Hippocampal formation (tissue), 2 donors: ENCODE measurements at places on chromosomes 4 and X.

- no peak for DNase-seq
Measured at GRCh38 chr4:72779241-72779640, 210.2 kb upstream of the ADAMTS3 start.

GRCh38 chr4:168574581-168575295, 77.9 kb downstream of the PALLD start:
- no peak for DNase-seq

DNA sequence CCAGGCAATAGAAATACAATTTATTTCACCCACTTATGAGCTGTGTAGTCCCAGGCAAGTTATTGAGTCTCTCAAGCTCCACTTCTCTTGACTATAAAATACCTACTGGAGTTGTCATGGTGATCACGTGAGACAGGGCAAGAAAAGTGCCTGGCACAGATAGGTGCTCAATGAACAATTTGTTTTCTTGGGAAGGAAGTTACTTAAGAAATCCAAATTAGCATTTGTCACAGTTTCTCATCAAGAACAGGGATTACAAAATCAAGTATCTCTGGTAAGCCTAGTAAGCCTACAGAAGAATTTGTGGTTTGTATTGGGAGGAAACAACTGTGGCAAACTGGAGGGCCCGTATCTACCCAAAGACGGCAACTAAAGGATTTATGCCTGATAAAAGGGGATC, 37.5 kb upstream of the RASGEF1B start:
- no peak for DNase-seq

- DNase-seq, result no peak
Measured at GRCh38 chr4:84647312-84647884, 64.5 kb downstream of the CDS1 start.

GRCh38 chr4:181933471-181933870, 309.7 kb upstream of the TENM3 start:
- DNase-seq, result no peak

DNA sequence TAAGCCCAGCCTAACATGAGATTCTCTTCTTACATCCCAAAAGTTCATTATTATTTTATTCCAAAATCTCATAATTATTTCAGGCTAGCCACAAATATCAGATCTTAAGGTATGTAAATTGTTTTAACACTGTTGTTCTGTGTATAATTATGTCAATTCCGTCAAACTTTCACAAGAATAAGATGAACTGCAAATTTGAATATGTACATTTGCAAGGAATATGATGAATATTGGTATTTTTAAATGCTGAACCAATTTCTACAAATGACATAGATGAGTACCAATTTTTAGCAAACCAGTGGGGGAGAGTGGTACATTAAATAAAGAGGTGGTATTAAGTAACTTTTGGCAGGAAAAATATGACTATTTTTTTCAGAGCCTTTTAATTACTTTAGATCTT, 282.3 kb upstream of the MAD2L1 start:
- DNase-seq, result no peak

DNA sequence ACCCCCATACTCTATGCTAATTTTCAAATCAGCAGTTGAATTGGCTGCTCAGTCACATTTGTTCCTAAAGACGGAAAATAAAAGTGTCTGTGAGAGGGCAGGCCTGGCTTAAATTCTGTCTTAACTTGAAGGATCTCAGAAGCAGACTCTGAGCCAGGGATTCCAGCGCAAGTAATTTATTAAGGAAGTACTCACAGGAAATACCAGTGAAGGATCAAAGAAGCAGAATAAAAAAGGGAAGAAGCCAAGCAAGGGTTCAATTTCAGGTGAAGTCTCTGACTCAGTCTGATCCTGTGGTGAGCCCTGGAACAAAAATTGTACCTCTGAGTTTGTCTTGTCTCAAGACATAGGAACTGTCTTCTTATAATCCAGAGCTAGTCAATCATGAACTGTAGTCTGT, 52.2 kb downstream of the IL1RAPL1 start:
- DNase-seq, result no peak

GRCh38 chrX:3263681-3264126, 82.7 kb downstream of the MXRA5 start:
- no peak for DNase-seq

DNA sequence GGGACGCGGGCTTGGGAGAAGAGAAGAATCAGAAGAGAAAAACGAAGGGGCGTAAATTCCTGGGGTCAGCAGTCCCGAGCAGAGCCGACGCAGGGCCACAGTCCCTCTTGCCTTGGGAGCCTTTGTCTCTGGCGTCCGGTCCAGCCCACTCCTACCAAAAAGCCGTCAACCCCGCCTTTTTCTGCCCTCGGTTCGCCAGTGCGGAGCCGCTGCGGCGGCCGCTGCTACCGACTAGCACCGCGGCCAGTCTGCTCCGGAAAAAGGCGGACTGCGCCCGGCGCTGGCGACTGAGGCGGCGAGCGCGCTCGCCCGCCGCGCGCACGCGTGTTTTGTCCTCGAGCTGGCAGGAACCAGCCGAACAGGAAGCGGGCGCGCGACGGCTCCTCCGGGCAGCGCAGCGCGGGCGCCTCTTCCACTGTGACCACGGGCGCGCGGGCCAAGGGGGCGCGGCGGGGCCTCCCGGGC, 502 bp downstream of the HNRNPDL start:
- DNase-seq, result no peak

- no peak for DNase-seq
Measured at GRCh38 chr4:69066945-69067344, 29.3 kb upstream of the UGT2B7 start.

DNA sequence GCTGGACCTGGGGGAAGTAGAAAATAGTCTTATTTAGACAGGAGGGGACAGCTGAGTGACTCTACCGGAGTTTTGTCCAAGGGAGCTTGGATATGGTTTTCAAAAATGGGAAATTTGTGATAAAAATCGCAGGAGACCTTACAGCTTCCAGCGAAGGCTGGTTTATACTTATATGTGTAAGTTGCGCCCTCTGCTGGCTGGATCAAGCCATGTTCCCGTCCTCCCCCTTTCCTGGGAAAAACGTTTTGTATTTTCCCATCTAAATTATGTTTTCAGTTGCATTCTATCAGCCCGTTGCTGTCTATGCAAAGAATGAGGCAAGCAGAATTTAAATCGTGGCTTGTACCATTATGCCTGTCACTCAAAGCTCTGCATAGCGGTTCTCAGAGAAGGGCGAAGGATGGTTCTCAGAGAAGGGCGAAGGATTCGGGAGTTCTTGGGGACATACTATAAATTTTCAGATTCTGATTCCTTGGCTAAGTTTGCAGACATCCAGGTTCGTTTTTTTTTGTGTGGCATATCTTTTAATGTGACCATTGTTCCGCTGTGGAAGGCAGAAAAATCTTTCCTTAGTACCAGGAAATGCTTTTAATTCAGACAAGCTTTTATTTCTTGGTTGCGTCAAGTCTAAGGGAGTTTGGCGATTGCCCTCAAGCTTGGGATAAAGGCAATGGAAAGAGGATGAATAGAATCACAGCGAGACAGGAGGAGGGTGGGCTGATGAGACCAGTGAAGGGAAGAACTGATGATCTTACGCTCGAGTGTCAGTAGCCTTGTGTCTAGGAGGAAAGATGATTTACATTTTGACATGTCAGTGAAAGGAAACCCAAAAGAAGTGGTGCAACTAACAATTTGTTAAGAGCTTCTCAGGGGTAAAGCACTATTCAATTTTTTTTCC, 128.5 kb upstream of the ARX start:
- peak; percentile 45 for DNase-seq

- no peak for DNase-seq
Measured at GRCh38 chrX:1743105-1743504, 128.2 kb downstream of the ASMT start.

DNA sequence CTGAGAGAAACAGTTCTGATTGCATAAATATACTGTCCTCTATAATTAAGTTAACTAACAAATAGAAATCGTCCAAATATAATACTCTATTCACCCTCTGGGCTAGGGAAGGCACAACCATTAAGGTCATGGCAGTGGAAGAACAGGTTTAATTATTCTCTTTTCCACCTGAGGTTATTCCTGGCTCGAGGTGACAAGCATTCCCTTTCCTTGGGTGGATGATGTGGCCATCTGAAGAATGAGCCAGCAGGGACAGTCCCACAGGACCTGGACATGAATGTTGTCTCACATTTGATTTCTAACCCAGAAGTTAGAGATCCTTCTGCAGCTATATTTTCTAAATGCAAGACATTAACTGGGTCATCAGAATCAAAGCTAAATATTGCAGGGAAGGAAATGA, 5.5 kb downstream of the IBSP start:
- DNase-seq, result no peak

GRCh38 chrX:68660746-68661145, 13.3 kb downstream of the STARD8 start:
- DNase-seq, result no peak

DNA sequence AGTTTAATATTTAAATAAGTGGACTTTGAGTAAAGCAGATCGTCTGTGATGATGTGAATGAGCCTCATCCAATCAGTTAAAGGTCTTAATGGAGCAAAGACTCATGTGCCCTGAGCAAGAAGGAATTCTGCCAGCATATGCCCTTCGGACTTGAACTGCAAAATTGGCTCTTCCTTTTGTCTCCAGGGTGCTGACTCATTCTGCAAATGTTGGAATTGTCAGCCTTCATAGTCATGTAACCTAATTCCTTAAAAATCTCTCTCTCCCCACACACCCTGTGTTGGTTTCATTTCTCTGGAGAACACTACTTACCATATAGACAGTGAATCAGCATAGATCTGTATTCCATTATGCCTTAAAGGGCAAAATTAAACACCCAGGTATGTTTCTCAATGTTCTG, 609.8 kb upstream of the GALNTL6 start:
- DNase-seq, result no peak

GRCh38 chr4:13597604-13598003, 29.9 kb downstream of the BOD1L1 start:
- DNase-seq, result no peak

- DNase-seq, result no peak
Measured at GRCh38 chr4:14196131-14196530, 568.6 kb upstream of the BOD1L1 start.

DNA sequence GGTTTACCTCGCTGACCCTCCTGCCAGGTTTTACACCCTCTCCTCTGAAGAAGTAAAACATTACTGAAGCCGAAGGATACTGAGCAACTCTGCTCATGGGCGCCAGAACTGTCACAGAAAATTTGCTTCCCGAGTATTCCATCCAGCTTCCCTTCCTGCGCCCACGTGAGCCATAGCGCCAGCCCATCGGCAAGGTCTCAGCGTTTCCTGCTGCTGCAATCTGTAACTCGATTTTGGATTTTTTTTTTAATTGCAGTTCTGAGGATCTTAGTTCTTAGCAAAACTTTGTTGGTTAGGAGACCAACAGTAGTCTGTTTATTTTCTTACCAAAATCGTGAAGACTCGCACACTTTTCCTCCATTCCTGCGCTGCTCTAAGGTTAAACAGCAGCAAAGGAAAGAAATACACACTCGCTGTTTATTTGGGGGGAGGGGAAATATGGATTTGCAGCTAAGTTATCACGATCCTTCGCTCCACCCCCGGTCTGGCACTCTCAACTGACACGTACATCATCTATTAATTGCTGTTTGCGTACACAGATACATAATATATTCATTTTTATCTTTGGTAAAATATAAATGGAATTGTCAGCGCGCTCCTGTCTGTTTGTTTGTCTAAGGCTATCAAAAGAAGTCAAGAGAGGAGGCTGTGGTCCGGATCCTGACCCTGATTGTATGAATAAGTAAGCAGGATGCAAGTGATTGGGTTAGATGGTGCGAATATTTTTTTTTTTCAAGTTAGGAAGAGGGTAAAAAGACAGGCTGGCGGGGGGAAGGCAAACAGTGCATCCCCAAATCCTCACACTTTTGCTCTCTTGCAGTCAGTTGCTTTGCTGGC, at the start of gene TLL1:
Gene TLL1 (plus strand): TSS at position 777 of the 837 bp plus-strand sequence. CDS start 668 bp downstream, outside the sequence.
- no peak for DNase-seq

DNA sequence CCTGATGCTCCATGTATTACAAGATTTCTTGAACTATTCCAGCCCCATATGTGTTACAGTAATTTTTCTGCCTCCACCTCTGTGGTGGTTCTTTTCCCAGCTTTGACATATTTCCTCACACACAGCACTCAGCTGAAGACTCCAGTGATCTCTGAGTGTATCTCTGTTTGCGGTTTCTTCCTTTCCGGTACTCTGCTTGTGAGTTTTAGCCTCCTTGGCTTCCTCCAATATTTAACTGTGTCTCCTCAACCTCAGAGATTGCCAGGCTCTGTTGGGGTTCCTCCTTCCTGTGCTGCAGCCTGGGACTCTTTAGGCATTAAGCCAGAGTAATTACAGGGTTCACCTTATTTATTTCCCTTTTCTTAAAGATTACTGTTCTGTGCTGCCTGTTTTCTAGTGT, 73.2 kb downstream of the NFKB1 start:
- DNase-seq, result no peak

DNA sequence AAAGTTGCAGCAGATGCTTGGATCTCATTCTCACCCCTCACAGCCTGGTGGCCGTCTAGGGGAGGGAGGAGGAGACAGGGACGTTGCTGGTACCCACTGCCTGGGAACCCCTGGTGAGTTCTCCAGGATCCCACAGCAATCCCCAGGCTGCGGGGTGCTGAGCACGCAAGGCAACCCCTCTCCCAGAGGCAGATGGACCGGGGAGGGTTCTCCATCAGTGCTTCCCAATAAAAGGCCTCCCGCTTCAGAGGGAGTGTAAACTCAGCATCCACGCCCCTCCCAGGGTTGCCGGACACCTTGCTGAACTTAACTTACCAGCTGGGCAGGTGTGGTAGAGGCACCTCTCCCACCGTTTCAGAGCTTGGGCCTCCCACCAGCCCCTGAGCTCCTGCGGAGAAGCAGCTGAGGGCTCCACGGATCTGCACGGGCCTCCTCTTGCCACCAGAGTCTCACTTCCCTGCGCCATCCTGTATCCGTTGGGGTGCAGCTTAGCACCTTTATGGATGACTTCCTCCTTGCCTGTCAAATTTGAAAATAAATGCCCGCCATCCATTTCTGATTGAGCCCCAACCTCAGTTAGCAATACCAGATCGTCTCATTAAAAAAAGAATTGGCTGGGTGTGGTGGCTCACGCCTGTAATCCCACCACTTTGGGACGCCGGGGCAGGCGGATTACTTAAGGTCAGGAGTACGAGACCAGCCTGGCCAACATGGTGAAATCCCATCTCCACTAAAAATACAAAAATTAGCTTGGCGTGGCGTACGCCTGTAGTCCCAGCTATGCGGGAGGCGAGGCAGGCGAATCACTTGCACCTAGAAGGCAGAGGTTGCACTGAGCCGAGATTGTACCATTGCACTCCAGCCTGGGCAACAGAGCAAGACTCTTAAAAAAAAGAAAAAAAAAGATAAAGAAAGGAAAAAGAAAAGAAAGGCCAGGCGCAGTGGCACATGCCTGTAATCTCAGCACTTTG, 14.8 kb upstream of the TBC1D14 start:
- no peak for DNase-seq

- no peak for DNase-seq
Measured at GRCh38 chr4:121582296-121582695, 114.5 kb downstream of the ANXA5 start.

GRCh38 chrX:46637938-46638337, 64.4 kb downstream of the CHST7 start:
- DNase-seq, result no peak
